Fibroblast of mammary gland (primary cell): ENCODE measurements at places on chromosomes 1 and 21.
A peak's percentile ranks its signal among the peaks of the same experiment; 100 is the strongest.

- no peak for DNase-seq
Observed at GRCh38 chr1:147833231-147833860, 69.2 kb upstream of the GJA8 start.

- DNase-seq = peak; percentile 18
Observed at GRCh38 chr21:36756527-36756926, 57.6 kb downstream of the SIM2 start.

DNA sequence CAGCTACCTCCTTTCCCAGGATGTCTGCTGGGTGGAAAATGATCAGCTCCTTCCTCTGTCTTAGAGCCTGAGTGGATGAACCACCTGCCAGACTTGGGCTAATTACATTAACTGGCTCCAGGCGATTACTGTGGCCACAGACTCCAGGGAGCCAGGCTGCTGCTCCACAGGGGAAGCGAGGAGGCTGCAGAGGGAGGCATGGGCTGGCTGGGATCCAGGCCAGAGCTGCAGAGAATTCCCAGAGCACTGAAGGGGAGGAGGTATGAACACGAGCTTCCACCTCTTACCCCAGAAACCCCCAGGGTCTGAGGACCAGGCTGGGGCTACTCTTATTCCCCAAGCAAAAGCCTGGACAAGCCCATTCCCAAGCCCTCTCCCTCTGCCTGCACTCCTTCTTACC, 136.0 kb upstream of the KLHDC7A start:
- DNase-seq = no peak

DNA sequence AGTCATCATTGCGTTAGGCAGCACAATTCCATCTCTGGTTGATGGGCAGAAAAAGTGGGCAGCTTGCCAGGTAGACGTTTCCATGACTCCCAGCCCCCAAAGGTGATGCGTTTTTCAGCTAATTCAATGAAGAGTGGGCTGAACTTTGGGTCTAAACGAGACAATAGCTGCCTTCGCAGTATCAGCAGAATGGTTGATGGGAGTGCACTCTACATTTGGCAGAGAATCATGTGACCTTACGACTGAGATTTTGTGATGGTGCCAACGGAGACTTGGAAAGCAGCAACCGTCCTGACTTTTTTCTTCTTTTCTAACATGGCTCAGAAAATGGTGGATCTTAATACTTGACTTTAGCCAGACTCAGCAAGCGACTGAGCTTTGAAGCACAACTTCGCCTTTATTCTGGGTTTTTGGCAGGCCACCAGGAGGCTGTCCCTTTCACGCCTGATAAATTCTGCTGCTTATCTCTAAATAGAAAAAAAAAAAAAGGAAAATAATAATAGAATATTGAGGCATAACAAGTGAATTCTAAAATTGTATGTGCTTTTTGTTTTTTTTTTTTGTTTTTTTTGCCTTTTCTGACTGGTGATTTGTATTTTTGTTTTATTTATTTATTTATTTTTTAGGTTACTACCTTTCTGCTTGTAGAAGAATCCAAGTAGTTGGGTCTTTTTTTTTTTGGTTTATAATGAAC, 804.8 kb downstream of the USP25 start:
- DNase-seq = peak; percentile 87
